CD4-positive, alpha-beta T cell treated with Interleukin-2 at 100 ng/mL for 4 hours (primary cell): ENCODE measurements at places on chromosomes 11 and 22.

DNA sequence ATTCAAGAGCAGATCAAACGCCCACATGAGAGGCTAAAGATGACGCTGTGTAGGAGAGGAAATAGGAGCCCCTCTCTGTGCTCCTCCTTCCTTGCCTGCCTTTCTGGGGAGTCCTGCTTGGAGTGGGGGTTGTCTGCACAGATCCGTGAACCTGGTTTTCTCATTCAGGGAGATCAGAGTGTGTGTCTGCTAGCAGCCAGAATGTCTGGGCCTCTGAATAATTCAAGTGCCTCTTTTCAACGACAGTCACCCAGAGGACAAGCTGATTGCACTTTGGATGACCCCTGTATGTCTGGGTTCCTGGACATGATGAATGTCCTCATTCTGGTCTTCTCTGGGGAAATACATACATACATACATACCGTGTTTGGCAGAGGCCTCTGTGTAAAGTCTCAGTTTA is 592.5 kb upstream of the B3GAT1 start:
- DNase-seq, result no peak

DNA sequence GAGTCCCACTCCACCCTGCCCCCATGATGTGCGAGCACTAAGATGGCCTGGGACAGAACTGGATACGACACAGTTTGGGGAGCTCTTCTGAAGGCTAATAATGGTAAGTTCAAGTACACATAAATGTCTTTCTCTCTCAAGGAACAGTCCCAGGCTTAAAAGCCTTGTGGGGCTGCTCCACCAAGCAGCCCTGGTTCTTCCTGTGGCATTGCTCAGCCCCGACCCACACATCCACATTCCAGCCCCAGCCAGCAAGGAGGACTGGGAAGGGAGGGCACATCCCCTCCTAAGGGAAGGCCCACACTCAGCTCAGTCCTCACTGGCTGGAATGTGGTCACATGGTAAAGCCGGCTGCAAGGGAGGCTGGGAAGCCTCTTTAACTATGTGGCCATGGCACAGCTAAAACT is 13.3 kb upstream of the MB start:
- no peak for DNase-seq

DNA sequence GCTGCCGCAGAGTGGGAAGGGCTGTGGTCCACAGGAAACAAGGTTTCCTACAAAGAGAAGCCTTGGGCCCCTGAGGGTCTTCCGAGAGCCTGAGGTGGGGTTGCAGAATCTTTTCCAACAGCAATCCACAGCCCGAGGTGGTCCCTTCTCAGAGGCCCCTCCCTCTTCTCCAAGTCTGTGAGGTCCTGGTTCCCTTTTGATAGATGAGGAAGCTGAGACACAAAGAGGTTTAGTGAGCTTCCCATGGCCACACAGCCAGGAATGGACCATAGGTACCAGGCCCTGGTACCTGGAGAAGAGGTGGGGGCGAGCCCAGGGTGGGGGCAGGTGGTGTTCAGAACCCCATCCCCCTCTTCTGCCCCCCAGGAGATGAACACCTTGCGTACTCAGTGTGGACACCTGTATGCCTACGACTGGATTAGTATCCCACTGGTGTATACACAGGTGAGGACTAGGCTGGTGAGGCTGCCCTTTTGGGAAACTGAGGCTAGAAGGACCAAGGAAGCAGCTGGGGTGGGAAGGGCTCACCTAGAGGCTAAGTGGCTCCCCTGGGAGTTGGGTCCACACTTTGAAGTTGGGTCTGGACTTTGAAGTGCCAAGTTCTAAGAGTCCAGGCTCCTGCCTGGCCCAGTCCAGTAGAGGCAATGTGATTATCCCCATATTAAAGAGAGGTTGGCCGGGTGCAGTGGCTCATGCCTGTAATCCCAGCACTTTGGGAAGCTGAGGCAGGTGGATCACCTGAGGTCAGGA is 7.0 kb downstream of the BEST1 start:
- DNase-seq, result no peak

GRCh38 chr11:29773656-29774264 is 243.1 kb downstream of the KCNA4 start:
- no peak for DNase-seq

GRCh38 chr22:29518427-29518826 is 35.1 kb downstream of the THOC5 start:
- DNase-seq, result no peak
